Vagina (tissue), 2 donors: ENCODE measurements at places on chromosomes 2 and 18. TPM values are rescaled to one million over a fixed set of nuclear protein-coding genes. Genes with fewer than 3 reads are reported as not detected.

GRCh38 chr18:45332871-45333270 lies 282.4 kb upstream of the SLC14A2 start:
- H3K27ac ChIP-seq, result no peak overlapping the region
- H3K4me1 ChIP-seq, result peaks cover 11% of the 10 kb centered on the region
- H3K27me3 ChIP-seq, result no peaks in the 10 kb centered on the region
- H3K36me3 ChIP-seq, result no peaks in the 10 kb centered on the region
- no peak for DNase-seq
- no peak overlapping the region for H3K4me3 ChIP-seq

DNA sequence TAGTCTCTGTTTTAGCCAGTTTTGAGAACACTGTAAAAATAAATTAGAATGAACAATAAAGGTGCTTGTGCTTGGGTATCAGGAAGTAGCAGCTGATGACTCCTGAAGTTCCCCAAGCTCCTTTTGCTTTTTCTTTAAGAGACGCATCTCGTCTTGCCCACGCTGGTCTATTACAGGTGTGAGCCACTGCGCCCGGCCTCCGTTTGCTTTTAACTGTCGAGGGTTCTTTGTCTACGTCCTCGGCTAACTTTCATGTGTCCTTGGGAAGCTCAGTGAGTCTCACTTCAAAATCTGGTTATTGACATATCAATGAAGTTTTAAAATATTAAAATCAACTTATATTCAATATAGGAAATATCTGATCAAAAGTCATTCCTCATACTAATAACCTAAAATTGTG lies 246.5 kb downstream of the FBXO15 start:
- DNase-seq, result no peak
- no peaks in the 10 kb centered on the region for H3K27me3 ChIP-seq
- no peaks in the 10 kb centered on the region for H3K36me3 ChIP-seq
- H3K27ac ChIP-seq, result no peak overlapping the region
- H3K4me3 ChIP-seq, result no peak overlapping the region

DNA sequence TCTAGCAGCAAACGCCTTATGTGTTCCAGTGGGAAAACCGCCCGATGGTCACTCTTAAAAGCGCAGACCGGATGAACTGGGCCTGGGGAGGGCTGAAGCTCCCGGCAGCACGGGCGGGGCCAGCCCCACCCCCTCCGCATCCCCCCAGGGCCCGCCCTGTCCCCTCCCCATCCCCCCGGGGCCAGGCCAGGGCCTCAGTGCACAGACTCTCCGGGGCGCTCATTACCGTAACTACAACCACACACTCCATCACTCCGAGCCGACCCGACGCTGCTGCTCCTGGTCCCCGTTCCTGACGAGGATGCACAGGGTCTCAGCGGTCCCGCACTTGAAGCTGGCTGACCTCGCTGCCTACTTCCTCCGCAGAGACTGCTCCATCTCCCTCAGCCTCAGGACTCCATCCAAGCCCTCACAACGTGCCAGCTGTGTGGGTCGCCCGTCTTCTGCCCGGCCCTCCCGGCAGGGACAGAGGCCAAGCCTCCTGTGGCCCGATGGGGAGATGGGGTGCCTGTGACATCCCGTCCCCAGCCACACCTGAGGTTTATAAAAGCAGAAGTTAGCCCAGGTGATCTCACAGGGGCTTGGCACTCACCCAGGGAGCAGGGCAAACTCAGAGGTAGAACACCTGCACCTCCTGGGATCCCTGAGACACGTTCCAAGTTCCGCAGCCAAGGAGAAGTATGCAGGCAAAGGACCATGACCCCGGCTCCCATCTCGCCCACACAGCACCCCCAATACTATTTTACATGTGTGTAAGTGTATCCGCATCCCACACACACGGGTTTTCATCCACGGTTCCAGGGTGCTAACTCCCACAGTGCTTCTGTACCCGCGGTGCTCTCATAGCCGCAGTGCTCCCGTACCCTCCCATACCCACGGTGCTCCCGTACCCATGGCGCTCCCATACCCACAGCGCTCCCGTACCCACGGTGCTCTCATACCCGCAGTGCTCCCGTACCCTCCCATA lies 36.0 kb downstream of the SLC66A2 start:
- H3K4me1 ChIP-seq, result peaks cover 8% of the 10 kb centered on the region
- no peak overlapping the region for H3K4me3 ChIP-seq
- DNase-seq, result peak; percentile 80
- no peak overlapping the region for H3K27ac ChIP-seq
- no peaks in the 10 kb centered on the region for H3K27me3 ChIP-seq
- H3K36me3 ChIP-seq, result no peaks in the 10 kb centered on the region

DNA sequence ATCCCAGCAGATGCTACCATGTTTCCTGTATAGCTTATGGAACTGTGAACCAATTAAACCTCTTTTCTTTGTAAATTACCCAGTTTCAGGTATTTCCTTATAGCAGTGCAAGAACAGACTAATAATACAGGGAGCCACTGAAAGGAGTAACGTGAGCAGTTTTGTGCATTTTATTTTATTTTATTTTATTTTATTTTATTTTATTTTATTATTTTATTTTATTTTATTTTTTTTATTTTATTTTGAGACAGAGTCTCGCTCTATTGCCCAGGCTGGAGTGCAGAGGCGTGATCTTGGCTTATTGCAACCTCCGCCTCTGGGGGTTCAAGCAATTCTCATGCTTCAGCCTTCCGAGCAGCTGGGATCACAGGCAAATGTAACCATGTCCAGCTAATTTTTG lies 156.3 kb upstream of the MSH6 start:
- no peak for DNase-seq
- no peaks in the 10 kb centered on the region for H3K36me3 ChIP-seq
- no peak overlapping the region for H3K27ac ChIP-seq
- no peaks in the 10 kb centered on the region for H3K27me3 ChIP-seq
- H3K4me1 ChIP-seq, result no peaks in the 10 kb centered on the region

GRCh38 chr2:16252891-16253290 lies 312.5 kb downstream of the MYCN start:
- no peak overlapping the region for H3K27ac ChIP-seq
- H3K4me3 ChIP-seq, result no peak overlapping the region
- H3K4me1 ChIP-seq, result no peaks in the 10 kb centered on the region
- no peaks in the 10 kb centered on the region for H3K36me3 ChIP-seq

- no peaks in the 10 kb centered on the region for H3K4me1 ChIP-seq
- no peak for DNase-seq
- H3K4me3 ChIP-seq, result no peak overlapping the region
- no peak overlapping the region for H3K27ac ChIP-seq
These were observed 23.8 kb downstream of the PRELID3A start for GRCh38 chr18:12431561-12431960.

- H3K27ac ChIP-seq, result no peak overlapping the region
- H3K4me3 ChIP-seq, result no peak overlapping the region
- H3K36me3 ChIP-seq, result no peaks in the 10 kb centered on the region
- no peak for DNase-seq
These were observed 237.5 kb downstream of the NOL4 start for GRCh38 chr18:33987206-33987605.

DNA sequence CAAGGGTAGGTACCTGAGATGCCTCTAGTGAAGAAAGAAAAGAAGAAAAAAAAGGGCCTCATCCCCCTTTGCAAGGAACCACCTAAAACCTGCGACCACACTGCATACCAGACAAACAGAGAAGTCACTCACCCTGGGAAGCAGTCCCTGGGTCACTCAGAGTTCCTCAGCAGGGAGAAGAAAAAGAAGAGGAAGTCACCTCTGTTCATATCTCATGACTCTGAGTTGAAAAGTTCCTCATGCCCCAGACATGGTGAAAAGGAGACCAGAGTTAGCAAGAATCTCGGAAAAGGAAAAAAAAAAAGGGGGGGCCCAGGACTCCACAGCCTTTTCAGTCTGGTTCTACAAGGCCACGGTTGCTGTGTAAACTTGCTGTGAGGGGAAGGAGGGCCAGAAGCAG lies 478.4 kb upstream of the NRXN1 start:
- DNase-seq, result no peak
- no peaks in the 10 kb centered on the region for H3K4me1 ChIP-seq
- H3K27me3 ChIP-seq, result no peaks in the 10 kb centered on the region
- H3K27ac ChIP-seq, result no peak overlapping the region

GRCh38 chr2:23617811-23618215 lies 232.8 kb downstream of the KLHL29 start:
- peak overlapping the region; percentile 92 for H3K27ac ChIP-seq
- DNase-seq, result no peak
- no peak overlapping the region for H3K4me3 ChIP-seq
- H3K27me3 ChIP-seq, result no peaks in the 10 kb centered on the region
- no peaks in the 10 kb centered on the region for H3K36me3 ChIP-seq

Gene PRKD3
- total RNA-seq, result 38.8 TPM

Gene PECR
- total RNA-seq, result 13.0 TPM

Gene TMEM17
- total RNA-seq, result 0.98 TPM
